Pulmonary artery endothelial cell (primary cell): ENCODE measurements at places on chromosomes 13 and 19. TPM values are rescaled to one million over a fixed set of nuclear protein-coding genes. Genes with fewer than 3 reads are reported as not detected.

The ILF3 gene
- 148 and 178 TPM in 2 replicates for total RNA-seq

The SLC25A41 gene
- total RNA-seq: 0.07 TPM in 1 of 2 replicates, not detected in the other

The DNAAF3 gene
- 0.32 and 0.73 TPM in 2 replicates for total RNA-seq

The CYP4F22 gene
- not detected in 2 replicates for total RNA-seq

The LDLR gene
- total RNA-seq: 98.5 and 115 TPM in 2 replicates

The CLEC17A gene
- total RNA-seq: not detected in 2 replicates

The B3GNT8 gene
- total RNA-seq: 2.1 and 2.7 TPM in 2 replicates

The KANK3 gene
- total RNA-seq: 12.1 and 18.4 TPM in 2 replicates

The REX1BD gene
- total RNA-seq: 54.5 and 56.5 TPM in 2 replicates

The SLC46A3 gene
- total RNA-seq: 2.6 and 14.0 TPM in 2 replicates

The SIAH3 gene
- total RNA-seq: not detected in 2 replicates

The LILRB5 gene
- total RNA-seq: not detected in 2 replicates

The GJB6 gene
- total RNA-seq: not detected in 2 replicates

The HSPB6 gene
- total RNA-seq: 0.20 and 0.67 TPM in 2 replicates

The CNFN gene
- total RNA-seq: not detected in 2 replicates

The PTPRH gene
- total RNA-seq: 0.46 and 1.2 TPM in 2 replicates

The CYP4F12 gene
- not detected in 2 replicates for total RNA-seq

The TRPM4 gene
- 9.8 and 14.4 TPM in 2 replicates for total RNA-seq

The ATP7B gene
- total RNA-seq: 3.4 and 6.5 TPM in 2 replicates
